ENCODE measurements at places on chromosomes 6 and 20.

- no peak for DNase-seq
Measured at GRCh38 chr6:90442366-90442765, 144.5 kb downstream of the MAP3K7 start.

GRCh38 chr6:135129136-135129856 lies 51.8 kb upstream of the MYB start:
- DNase-seq, result no peak

DNA sequence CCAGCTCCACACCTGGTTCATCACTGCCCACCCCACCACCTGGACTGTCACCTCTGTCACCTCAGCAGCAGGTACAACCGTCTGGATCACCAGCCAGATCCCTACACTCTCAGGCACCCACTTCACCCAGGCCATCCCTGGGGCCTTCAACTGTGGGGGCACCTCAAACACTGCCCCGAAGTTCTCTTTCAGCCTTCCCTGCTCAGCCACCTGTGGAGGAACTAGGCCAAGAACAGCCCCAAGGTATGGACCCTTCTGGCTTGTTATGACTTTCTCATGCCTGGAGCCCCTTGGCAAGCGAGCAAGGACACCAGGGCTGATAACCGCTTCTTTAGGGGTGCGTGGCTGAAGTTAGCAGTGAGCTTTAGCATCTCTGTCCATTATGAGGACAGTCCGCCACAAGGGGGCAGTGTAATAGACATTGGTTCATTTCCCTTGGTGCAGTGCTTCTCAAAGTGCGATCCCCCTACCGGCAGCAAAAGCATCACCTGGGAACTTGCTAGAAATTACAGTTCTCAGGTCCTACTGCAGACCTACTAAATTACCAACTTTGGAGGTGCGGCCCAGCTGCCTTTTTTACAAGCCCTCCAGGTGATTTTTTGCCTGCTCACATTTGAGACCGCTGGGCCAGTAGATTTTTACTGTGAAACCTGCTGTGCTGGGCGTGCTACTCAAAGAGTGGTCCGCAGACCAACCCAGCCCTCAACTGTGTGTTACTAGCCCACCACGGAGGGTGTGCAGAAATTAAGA lies 32.5 kb downstream of the PNPLA1 start:
- peak; percentile 66 for DNase-seq

GRCh38 chr20:46350201-46350985 lies 42.1 kb upstream of the CDH22 start:
- no peak for DNase-seq

DNA sequence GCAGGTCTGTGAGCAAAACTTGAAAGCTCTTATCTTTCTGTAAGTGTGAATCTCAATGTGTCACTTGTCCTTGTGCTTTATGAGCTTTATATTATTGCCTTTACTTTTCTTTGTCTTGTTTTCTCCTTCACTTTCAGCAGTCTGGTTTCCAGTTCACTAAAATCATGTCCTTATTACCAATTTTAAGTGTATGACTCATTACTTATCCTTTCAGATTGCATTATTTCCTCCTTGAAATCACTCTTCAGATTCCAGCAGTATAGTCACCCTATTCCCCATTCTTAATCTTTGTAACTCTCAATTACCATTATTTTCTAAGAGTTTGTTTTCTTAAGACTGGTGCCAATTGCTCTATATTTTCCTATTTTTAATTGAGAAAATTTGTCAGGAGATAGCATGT lies 117.4 kb upstream of the GRIK2 start:
- no peak for DNase-seq

- no peak for DNase-seq
Measured at GRCh38 chr20:64080013-64080812, at the start of gene OPRL1. OPRL1 (plus strand) TSS chr20:64080082; CDS start chr20:64092721, 12,639 bp downstream.

DNA sequence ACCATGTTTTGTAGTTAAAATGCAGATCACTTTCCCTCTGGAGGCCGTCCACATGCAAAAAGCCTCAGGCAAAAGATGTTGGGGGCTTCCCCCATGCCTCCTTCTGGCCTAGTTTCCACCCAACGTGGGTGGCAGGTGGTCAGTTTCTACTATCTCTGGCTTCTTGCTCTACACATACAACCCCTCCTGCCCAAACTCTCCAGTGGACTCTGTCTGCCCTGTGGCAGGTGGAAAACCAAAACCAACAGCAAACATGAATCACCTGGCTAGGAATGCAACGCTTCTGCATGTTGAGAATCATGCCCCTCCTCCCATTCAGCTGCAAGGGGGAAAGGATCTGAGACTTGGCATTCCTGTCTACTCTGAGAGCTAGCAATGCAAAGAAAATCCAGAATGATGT lies 94.8 kb downstream of the MBOAT1 start:
- no peak for DNase-seq

DNA sequence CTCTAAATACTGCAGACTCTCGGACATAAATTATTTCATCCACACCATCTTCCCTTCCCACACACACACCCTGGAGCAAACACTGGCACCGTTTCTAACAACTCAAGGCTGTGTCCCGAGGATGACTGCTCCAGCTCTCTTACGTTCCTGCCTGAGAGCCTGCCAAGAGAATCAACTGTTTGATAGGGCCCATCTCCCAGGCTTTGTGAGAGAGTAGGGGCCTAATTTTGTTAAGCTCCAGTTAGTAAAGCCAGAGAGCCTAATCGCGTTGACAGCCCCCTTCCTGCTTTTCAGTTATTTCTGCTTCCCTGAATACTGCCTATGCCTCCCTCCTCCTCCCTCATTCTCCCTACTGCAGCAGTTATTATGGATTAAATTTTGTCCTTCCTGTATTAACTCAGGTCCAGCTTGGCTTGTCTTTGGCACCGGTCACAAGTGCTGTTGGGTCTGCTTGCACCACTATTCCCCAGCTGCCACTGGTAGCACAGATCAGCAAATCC lies 118.1 kb upstream of the TMEM181 start:
- DNase-seq, result peak; percentile 59

DNA sequence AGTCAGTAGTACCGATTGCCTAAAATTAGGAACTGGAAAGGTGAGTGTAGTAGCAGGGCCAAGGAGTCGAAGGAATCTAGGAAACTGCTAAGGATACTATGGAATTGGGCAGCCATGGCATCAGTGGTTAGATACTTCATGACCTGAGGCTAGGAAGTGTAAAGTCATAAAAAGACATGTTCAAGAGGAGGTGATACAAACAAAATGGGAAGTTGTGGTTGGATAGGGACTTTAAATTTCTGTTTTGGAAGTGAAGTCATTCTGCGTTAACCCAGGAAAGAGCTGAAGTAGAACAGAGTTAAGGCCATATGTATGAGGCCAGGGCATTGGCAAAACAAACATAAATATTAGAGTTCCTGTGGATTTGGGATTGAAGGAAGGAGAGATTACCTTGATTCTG lies 88.6 kb upstream of the TMEM181 start:
- no peak for DNase-seq

Measured in urinary bladder (tissue), 4 donors.